ENCODE measurements at places on chromosomes 5 and 9.

- DNase-seq, result no peak
Measured at GRCh38 chr9:134343637-134344036, 17.4 kb downstream of the RXRA start.

- peak; percentile 22 for DNase-seq
Measured at GRCh38 chr5:90810211-90810610, 251.6 kb downstream of the ADGRV1 start.

- DNase-seq, result no peak
Measured at GRCh38 chr5:165227515-165227914, 1722.1 kb downstream of the MAT2B start.

DNA sequence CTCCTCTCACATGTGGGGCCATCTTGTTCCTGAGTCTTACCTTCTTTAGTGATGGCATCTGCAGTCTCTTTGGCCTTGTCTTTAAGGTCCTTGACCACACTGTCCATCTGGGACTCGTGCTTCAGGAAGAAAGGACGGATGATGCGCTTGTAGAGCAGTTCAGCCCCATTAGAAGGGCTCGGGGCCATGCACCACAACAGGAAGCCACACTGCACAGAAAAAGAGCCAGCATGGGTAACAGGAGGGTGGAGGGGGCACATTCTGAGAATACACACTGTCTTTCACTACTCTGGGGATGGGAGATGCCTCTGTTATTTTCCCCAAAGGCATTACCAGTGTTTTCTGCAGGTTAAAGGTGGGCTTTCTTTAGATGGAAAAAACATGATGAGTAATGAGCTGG lies 25.9 kb downstream of the SRP19 start:
- DNase-seq, result no peak

- no peak for DNase-seq
Measured at GRCh38 chr5:150082889-150083288, 3.5 kb downstream of the CSF1R start.

DNA sequence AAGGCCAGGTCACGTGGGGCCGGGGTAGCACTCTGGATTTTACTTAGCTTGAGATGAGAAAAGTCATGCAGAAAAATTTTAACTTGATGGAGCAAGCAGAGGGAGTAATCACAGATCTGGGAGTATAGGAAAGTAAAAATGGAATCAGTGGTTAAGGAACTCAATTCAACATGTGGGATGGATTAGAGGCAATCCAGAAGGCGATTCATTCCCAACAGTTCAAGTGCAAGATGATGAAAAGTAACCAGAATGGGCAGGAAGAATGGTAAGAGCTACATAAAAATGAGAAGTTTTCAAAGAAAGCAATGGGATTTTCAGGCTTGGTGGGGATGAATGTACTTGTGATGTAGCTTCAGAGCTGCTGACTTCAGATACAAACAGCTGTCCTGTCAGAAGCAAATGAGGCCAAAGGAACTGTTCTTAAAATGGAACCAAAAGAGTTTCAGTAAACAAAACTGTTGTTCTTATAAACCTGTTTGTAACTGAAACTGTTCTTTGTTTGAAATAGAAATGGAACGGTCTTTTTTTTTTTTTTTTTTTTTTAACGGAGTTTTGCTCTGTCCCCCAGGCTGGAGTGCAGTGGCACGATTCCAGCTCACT lies 5.6 kb upstream of the SEC24A start:
- no peak for DNase-seq

DNA sequence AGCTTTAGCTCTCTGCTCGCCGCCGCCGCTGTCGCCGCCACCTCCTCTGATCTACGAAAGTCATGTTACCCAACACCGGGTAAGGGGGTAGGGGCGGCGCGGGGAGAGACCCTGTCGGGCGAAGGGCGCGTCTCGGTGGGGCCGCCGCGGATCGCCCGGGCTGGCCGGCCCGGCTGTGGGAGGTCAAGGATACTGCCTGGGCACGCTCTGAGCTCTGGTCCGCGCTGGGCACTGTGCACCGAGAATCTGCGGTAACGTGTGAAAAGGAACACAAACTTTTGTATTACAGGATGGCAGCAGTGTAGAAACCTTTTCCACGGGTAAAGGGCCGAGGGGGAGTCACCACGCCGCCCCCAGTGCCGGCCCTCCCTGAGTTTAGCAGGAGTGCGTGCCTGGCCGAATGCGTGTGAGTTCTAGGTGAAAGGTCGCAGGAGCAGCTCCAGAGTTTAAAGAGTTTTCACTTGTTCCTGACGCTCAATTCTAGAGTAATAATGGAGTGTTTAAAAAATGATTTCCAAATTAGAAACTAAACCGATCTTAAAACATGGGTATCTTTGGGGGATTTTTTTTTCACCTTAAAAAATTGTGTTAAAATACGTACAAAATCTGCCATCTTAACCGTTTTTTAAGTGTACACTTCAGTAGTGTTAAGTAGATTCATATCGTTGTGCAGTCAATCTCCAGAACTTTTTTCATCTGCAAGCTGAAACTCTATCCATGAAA lies at the start of gene HSDL2:
TSS of gene HSDL2 (plus strand) at position 7 of the 723 bp plus-strand sequence. CDS start at position 63, 56 bp downstream.
- DNase-seq, result no peak

Measured in hematopoietic multipotent progenitor cell (in vitro differentiated cells).